Cardiac muscle cell (in vitro differentiated cells and primary cell): ENCODE measurements at places on chromosomes 5 and 9. TPM values are rescaled to one million over a fixed set of nuclear protein-coding genes. Genes with fewer than 3 reads are reported as not detected.

ASTN2 gene
- total RNA-seq: 7.4 and 7.7 TPM in 2 replicates

PCDHB4 gene
- 2.6 and 5.2 TPM in 2 replicates for total RNA-seq

PHYHD1 gene
- total RNA-seq: 25.3 and 36.6 TPM in 2 replicates

EIF4EBP3 gene
- 3.1 and 5.3 TPM in 2 replicates for total RNA-seq

ACTBL2 gene
- not detected in 2 replicates for total RNA-seq
